ENCODE measurements at places on chromosomes 1 and 21.

DNA sequence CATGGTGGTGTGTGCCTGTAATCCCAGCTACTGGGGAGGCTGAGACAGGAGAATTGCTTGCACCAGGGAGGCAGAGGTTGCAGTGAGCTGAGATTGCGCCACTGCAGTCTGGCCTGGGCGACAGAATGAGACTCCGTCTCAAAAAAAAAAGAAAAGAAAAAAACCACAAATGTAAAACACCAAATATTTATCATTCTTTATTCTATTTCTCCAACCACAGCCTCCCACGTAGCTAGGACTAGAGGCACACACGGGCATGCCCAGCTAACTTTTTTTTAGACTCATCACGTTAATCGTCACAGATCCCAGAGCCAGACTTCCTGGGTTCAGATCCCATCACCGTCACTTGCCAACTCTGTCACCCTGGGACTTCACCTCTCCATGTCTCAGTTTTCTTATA is 13.5 kb downstream of the DNAJC16 start:
- no peak for DNase-seq

DNA sequence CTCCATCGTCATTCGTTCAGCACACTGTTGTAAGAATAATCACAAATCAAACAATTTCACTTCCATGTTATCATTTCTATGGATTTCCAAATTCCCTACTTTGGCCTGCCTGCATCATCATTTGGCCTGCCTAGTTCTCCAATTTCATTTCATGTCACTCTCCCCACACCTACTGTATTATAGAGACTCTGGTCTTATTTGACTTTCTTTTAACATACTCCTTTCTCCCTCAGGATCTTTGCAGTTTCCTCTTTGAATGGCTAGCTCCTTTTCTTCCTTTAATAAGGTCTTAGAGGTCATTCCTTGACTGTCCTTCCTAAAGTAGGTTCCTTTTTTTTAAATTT is 36.3 kb upstream of the PODN start:
- no peak for DNase-seq

DNA sequence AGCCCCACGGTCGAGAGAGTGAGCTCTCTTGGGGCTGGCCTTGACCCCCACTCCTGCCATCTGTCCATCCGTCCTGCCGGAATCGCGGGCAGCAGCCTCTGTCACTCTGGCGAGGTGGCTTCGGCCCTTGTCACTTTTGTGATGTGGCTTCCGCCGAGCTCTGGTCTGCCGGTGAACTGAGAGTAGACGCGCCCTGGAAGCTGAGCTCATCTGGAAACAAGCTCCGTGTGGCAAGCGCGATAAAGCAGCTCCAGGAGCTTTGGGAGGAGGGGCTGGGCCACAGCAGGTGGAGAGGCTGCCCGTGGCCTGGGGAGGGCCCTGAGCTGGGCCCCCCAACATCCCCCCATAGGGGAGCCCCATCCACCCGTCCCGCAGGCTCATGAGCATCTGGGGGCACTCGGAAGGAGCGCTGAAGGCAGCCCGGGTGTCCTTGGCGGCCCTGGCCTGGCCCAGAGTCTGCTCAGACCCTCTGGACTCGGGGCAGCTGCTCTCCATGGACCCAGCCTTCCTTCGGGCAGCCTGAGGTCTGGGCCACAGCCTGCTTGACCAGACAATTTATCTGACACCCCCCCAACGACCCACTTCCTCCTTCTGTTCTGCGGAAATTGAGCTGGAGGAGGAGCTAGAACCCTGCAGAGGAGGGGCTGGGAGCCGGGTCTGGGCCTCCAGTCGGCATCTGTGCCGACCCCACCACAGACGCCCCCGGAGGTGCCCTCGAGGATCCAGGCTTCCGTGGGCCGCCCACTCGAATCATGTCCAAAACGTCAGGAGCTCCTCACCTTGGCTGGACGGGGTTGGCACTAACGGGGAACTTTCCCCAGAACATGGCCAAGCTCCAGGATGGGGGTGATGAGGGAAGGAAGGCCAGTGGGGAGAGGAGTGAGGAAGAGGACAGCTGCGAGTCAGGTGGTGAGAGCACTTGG is 59.1 kb downstream of the SLC19A1 start:
- no peak for DNase-seq

- DNase-seq, result peak; percentile 69
Observed at GRCh38 chr1:1000357-1001056, 610 bp upstream of the HES4 start.

- DNase-seq, result no peak
Observed at GRCh38 chr1:33791251-33791650, 72.6 kb upstream of the HMGB4 start.

- no peak for DNase-seq
Observed at GRCh38 chr1:86378813-86379212, 17.3 kb downstream of the ODF2L start.

DNA sequence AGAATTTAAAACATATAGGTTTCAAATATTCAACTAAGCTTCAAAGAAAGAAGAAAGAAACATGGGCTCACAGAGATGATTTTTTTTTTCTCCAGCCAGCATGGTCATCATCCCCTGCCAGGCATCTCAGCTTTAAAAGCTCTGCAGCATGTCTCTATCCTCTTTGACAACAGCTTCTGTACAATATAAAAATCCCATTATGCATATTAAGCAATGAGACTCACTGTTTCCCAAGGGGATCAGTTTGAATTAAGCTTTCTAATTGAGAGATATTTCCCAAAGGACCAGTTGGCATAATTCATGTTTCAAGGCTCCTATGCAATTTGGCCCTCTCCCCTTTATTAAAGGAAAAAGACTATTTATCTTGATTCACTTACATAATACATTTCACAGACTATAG is 220.3 kb downstream of the GRIK1 start:
- DNase-seq, result no peak

DNA sequence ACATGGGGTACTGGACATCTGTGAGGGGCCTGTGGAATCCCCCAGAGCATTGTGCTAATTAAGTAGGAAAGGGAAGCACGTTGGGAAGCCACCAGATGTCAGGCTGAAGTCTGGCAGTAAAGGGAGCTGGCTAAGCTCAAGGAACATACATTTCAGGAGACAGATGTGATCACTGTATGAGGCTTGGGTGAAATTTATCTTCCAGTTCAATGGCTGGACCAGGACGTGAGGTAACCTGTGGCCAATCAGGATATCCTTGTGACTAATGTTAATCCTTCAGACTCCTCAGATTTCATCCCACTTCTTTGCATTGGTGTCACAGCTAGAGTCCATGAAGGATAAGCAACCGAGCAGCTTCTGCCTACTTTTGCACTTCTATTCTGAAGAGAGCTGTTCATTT is 110.2 kb upstream of the APP start:
- no peak for DNase-seq

GRCh38 chr1:3986686-3987218 is 86.7 kb upstream of the C1orf174 start:
- no peak for DNase-seq

GRCh38 chr1:26429721-26430120 is 2.4 kb upstream of the DHDDS start:
- no peak for DNase-seq

- DNase-seq, result no peak
Observed at GRCh38 chr1:70608815-70609214, 197.7 kb downstream of the CTH start.

DNA sequence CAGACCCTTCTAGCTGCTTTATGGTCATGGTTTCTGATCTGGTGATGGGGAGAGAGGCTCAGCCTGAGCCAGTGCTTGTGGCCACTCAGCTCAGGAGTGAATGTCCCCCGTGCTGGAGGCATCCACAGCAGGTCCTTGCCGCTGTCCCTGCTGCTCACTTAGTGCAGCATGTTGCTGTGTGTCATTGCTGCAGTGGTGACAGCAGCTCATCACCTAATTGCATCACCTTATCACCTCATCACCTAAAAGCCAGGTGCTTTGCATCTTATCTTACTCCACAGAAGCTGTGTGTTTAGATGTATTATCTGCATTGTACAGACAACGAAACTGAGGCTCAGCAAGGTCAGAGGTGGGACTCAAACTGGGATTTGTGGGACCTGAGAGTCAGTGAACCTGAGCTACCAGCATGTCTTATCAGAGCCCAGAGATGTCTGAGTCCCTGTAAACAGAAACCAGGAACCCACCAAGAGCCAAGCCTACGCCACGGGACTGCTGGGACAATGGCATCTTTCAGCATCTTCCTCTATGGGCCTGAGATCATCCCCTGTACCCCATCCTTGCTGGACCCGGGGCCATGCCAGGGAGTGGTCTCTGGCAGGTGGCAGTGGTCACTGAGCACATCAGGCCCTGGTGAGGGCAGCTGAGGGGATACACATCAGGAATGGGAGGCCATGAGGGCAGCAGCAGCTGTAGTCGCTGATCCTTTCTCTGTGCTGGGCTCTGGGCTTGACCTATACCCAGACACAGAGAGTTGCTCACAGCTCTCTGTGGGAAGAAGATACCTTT is 6.5 kb downstream of the PODN start:
- no peak for DNase-seq

DNA sequence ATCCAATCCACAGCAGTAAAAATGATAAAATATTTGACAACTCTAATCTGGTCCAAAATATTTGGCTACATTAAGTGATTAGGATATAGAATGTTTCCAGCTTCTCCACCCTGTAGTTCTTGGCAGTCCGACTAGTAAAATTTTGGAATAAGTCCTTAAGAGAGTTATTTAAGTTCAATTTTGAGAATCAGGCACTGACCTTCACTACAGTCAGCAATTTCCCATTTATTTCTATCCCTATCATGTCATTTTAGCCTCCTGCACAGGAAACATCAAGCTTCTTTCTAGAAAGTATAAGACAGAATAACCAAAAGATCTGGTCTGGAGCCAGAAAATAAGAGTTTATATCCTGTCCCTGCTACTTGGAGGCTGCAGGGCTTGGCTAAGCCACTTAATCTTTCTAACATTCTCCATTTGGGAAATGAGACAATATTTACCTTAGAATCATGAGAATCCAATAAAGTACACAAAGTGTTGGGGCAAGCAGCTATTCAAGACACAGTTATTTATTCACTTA is 162.2 kb downstream of the DPYD start:
- no peak for DNase-seq

- no peak for DNase-seq
Observed at GRCh38 chr1:183780757-183781156, 24.2 kb upstream of the RGL1 start.

DNA sequence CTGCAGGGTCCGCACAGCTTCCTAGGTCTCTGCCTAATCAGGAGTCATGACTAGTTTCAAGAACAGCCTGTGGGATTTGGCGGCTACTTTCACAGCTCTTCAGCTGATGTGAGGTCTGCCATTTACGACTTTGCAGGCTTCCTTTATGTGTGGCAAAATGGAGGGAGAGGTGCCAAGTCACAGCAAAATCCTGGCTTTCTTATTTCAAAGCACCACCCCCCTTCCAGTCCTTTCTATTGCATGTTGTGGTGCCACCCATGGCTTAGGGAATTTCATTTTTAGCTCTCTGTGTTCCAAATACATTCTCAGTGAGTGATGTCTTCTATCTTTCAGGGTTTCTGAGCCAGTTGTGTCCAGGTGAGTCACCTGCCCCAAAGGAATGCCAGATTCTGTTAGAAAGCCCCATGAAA is 75.1 kb upstream of the WLS start:
- no peak for DNase-seq

- no peak for DNase-seq
Observed at GRCh38 chr1:21935891-21936365, 1.2 kb downstream of the HSPG2 start.

- peak; percentile 14 for DNase-seq
Observed at GRCh38 chr1:93844262-93845045, 34.6 kb downstream of the DNTTIP2 start.

DNA sequence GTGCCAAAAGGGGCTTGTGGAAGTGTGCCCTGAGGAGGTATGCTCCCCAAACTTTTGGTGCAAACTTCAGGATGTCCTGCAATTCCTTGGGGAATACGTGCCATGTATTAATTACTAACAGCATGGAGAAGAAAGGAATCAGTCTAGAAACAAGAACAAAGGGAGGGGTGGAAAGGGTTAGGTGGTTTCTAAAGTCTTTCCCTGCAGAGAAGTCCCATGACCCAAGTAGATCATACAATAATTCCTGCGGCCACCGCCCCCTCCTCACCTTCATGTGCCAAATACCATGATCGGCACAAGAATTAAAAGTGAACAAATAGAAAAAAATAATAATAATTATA is 258.2 kb downstream of the PLPP3 start:
- DNase-seq, result no peak

GRCh38 chr1:212070720-212071302 is 35.3 kb downstream of the DTL start:
- no peak for DNase-seq

DNA sequence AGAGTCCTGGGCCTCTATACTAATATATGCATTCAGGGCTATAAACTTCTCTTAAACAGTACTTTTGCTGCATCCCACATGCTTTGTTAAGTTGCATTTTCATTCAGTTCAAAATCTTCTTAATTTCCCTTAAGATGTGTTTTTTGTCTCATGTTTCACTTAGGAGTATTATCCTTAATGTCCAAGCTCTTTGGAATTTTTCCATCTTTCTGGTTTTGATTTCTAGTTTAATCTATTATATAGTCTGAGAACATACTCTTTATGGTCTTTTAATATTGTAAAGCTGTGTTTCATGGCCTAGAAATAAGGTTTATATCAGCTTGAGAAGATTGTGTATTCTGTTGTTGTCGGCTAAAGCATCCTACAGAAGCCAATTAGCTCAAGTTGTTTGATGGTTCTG is 1041.8 kb downstream of the PLA2G4A start:
- DNase-seq, result no peak

- no peak for DNase-seq
Observed at GRCh38 chr1:110218137-110218536, 8.0 kb downstream of the KCNC4 start.

DNA sequence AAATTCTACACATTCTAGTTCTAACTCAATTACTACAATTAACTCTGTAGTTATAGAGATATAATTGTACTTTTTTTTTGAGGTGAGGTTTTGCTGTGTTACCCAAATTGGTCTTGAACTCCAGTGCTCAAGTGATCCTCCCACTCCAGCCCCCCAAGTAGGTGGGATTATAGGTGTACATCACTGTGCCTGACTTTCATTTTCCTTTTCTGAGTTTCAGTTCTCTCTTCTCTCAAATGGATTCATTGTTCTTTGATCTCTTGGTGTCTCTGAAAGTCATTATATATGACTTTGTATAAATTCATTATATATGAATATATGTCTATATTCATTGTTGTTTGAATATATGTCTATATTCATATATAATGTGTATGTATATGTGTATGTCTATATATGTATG is 74.0 kb upstream of the GALNT2 start:
- DNase-seq, result no peak

DNA sequence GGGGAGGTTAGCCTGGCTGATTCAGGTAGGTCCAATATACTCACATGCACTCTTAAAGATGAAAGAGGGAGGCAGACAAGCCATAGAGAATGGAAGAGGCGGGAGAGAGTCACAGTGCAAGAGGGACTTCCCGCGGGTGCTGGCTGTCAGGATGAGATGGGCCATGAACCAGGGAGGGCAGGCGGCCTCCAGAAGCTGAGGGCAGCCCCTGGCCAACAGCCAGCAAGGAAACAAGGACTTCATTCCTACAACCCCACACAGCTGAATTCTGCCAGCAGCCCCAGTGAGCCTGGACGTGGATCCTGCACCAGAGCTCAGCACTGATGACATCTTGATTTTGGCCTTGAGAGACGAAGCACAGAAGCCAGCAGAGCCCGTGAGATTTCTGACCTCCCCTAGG is 15.1 kb upstream of the B3GALT5 start:
- no peak for DNase-seq
